ENCODE measurements at places on chromosomes 7 and 10. TPM values are rescaled to one million over a fixed set of nuclear protein-coding genes. Genes with fewer than 3 reads are reported as not detected.

The ECHDC3 gene
- total RNA-seq, result 50.2 TPM

The FXYD4 gene
- not detected for total RNA-seq

The CHST15 gene
- total RNA-seq, result 9.0 TPM

The PTN gene
- 3.2 TPM for total RNA-seq

The LDB3 gene
- total RNA-seq, result 0.39 TPM

The OR9A2 gene
- 0.78 TPM for total RNA-seq

The IGF2BP3 gene
- 6.0 TPM for total RNA-seq

The STEAP4 gene
- 338 TPM for total RNA-seq

The CRHR2 gene
- not detected for total RNA-seq

- DNase-seq, result no peak
- no peak overlapping the region for H3K4me3 ChIP-seq
- no peaks in the 10 kb centered on the region for H3K27me3 ChIP-seq
- no peak overlapping the region for H3K27ac ChIP-seq
- H3K4me1 ChIP-seq, result no peaks in the 10 kb centered on the region
- no peaks in the 10 kb centered on the region for H3K36me3 ChIP-seq
Measured at GRCh38 chr10:128166151-128166550, 39.9 kb upstream of the MKI67 start.

DNA sequence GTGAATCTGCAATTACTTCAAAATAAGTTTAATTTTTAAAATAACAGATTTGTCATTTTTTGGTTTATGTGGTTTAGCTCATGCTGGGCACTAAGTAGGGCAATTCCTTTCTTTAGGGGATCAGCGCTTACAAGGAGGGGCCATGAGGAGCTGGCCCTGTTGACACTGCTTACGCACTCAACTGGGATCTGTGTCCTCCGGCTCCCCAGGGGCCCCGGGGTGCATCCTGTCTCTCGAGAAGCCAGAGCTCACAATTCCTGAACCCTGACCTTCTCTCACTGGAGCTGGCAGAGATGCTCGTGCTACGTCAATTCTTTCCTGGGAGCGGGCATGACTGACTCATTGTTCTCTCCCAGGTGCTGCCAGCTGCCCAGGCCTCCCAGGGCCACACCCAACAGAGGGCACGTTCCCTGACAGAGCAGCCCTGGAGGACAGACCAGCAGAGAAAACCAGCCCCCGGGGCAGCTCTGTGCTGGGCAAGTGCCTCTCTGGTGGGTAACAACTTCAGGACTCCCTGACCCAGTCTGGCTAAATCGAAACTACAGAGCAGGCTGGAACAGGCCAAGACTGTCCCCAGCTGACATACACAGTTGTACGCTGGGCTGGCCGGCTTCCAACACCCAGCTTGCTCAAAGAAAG lies 36.8 kb downstream of the CTBP2 start:
- no peak overlapping the region for H3K4me3 ChIP-seq
- peak; percentile 90 for DNase-seq
- H3K36me3 ChIP-seq, result no peaks in the 10 kb centered on the region
- H3K27me3 ChIP-seq, result no peaks in the 10 kb centered on the region
- H3K4me1 ChIP-seq, result peaks cover 40% of the 10 kb centered on the region

- peaks cover 84% of the 10 kb centered on the region for H3K36me3 ChIP-seq
- H3K4me1 ChIP-seq, result no peaks in the 10 kb centered on the region
- no peak overlapping the region for H3K4me3 ChIP-seq
- no peak for DNase-seq
Measured at GRCh38 chr10:87066178-87066577, 28.5 kb downstream of the GLUD1 start.

- no peak overlapping the region for H3K27ac ChIP-seq
- no peaks in the 10 kb centered on the region for H3K36me3 ChIP-seq
- H3K27me3 ChIP-seq, result no peaks in the 10 kb centered on the region
Measured at GRCh38 chr7:100914879-100915447, 19.3 kb upstream of the ACHE start.

DNA sequence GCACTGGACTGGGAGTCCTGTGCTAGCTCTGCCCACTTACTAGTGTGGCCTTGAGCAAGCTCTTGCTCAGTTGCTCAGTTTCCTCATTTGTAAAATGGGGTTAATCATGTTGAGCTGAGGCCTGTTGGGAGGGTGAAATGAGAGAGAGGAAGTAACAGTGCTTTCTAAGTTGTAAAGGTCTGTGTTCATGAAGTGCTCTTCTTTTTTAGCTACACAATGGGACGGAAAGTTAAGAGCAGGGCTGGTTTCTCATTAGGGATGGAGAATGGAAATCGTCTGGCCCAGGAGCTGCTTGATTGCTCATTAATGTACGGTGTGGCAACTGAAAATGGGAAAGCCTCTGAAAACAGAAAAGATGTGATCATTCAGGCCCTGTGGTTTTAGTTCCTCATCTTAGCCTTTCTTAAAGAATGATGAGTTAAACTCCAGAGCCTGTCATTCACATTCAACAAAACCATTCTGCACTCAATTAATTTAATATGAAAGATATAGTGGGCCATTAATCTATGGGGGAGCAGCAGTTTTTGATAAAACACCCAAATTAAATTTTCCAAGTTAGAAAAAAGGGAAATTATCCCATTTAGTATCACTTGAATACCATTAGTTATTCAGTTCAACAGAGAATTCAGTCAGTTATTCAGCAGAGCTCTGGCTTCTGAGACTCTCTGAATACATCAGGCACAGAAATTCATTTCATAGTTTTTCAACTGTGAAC lies 60.5 kb downstream of the SH2D4B start:
- H3K36me3 ChIP-seq, result no peaks in the 10 kb centered on the region
- DNase-seq, result no peak
- H3K27me3 ChIP-seq, result no peaks in the 10 kb centered on the region
- H3K4me3 ChIP-seq, result no peak overlapping the region

DNA sequence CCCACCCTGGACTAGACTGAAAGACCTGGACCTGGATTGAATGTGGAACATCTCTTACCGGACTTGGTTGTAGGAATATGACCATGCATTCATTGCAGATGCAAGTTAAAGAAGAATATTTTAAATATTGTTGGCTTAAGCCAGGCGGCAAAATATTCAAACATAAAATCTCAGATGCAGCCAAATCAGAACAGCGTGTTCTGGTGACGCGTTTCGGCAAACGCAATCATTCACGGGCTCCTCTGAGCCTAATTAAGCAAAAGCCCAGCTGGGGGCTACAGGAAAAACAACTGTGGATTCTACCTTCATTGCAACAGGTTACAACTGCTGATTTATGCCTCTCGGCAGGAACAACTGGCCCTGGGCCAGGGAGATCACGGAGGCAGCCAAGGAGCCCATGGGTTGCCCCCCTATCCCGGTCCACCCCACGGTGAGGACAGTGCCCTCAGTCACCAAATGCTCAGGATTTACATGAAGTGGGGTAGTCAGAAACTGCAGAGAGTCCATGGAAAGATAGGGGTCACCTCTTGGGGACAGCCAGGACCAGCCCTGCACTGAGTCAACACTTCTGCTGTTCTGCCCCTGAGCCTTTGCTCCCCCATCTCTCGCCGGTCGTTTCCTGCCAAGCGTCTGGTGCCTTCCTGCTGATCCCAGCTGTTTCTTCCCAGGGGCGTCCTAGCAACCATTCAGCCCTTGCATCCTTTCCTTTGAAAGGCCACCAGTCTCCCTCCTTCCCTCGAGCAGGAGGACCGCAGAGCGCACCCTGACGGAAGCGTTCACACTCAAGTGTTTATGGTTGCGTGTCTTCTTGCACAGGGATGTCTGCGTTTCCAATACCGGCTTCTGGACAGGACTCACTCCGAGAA lies 64.4 kb upstream of the SFMBT2 start:
- DNase-seq, result peak; percentile 68
- H3K36me3 ChIP-seq, result no peaks in the 10 kb centered on the region
- H3K27me3 ChIP-seq, result no peaks in the 10 kb centered on the region

DNA sequence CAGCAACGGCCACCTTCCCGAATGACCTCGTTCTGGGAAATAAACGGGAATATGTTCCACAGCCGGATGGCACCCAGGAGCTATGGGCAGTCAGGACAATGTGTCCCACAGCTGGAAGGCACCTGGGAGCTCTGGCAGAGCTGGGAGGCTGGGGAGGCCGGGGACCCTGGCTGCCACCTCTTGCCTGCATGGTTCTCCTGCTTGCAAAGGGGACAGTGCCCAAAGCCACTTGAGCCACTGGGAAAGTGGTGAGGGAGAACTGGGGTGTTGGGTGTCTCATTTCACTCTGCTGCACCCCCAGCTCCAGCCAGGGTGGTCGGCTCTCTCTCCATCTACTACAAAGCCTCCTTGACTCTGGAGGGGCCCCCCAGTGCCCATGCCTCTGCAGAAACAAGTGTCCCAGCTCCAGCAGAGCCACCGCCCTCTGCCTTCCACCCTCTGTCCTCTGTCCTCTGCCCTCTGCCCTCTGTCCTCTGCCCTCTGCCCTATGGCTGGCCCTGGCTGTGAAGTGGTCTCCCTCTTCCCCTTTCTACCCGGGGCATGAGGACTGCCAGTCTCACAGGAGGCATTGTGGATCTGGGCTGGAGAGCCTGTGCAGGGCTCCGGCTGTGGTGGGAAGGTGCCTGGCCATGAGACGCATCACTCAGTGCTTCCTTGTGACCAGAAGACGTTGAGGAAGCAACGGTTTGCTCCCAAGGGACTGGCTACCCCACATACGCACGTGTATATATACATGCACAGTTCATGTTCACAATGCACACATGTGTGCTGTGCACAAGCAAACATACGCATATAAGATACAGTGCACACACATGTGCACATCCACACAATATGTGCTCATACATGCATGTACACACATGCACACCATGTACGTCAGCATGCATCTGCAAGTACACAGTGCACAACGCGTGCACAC lies 21.5 kb upstream of the INPP5A start:
- no peak overlapping the region for H3K27ac ChIP-seq
- no peaks in the 10 kb centered on the region for H3K27me3 ChIP-seq
- H3K4me1 ChIP-seq, result peaks cover 50% of the 10 kb centered on the region
- peak; percentile 15 for DNase-seq
- no peak overlapping the region for H3K4me3 ChIP-seq

- H3K4me1 ChIP-seq, result no peaks in the 10 kb centered on the region
- no peak for DNase-seq
- H3K36me3 ChIP-seq, result no peaks in the 10 kb centered on the region
- H3K4me3 ChIP-seq, result no peak overlapping the region
- no peaks in the 10 kb centered on the region for H3K27me3 ChIP-seq
Measured at GRCh38 chr10:127266431-127266830, 70.0 kb upstream of the INSYN2A start.

- no peak for DNase-seq
- no peak overlapping the region for H3K27ac ChIP-seq
- H3K4me1 ChIP-seq, result no peaks in the 10 kb centered on the region
- H3K36me3 ChIP-seq, result no peaks in the 10 kb centered on the region
Measured at GRCh38 chr7:121187222-121187621, 141.6 kb upstream of the WNT16 start.

DNA sequence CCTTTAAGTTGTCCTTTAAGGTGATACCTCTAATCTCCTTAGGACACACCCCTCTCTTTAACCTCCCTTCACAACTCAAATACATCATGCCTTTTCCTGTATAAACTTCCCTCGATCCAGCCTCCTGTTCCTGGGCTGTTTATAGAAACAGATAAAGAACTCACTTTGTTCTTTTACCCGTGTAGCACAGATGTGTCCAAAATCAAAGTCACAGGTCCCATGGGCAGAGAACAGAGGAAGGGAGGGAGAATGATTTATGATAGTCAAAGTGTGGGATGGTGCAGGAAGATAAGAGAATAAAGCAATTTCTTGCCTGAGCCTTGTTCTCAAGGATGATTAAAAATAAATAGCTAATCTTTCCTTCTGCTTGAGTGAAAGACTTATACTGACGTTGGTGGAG lies 50.3 kb upstream of the CABCOCO1 start:
- peaks cover 10% of the 10 kb centered on the region for H3K4me1 ChIP-seq
- H3K36me3 ChIP-seq, result no peaks in the 10 kb centered on the region
- DNase-seq, result no peak
- H3K27ac ChIP-seq, result no peak overlapping the region
- H3K27me3 ChIP-seq, result no peaks in the 10 kb centered on the region

DNA sequence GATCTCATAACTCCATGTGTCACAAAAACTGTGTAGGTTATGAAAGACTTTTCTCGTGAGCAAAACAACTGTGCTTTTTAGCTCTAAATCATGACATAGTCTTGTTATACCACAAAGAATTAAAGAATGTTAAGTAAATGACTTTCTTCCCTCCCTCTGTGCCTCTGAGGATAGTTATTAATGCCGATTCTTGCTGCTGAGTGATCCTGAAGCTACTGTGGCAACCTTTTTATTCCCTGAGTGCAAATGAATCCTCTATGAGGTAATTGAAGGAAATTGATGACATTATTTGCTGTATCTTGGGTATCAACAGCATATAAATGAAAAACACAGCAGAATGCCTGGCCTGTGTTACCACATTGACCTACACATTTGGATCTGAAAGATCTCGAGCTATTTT lies 142.2 kb upstream of the HDAC9 start:
- DNase-seq, result no peak
- H3K4me3 ChIP-seq, result no peak overlapping the region
- H3K27ac ChIP-seq, result no peak overlapping the region
- peaks cover 6% of the 10 kb centered on the region for H3K4me1 ChIP-seq

GRCh38 chr10:33238643-33239042 lies 95.8 kb downstream of the NRP1 start:
- H3K4me1 ChIP-seq, result peaks cover 20% of the 10 kb centered on the region
- H3K27me3 ChIP-seq, result no peaks in the 10 kb centered on the region
- DNase-seq, result no peak
- H3K36me3 ChIP-seq, result peaks cover 9% of the 10 kb centered on the region

DNA sequence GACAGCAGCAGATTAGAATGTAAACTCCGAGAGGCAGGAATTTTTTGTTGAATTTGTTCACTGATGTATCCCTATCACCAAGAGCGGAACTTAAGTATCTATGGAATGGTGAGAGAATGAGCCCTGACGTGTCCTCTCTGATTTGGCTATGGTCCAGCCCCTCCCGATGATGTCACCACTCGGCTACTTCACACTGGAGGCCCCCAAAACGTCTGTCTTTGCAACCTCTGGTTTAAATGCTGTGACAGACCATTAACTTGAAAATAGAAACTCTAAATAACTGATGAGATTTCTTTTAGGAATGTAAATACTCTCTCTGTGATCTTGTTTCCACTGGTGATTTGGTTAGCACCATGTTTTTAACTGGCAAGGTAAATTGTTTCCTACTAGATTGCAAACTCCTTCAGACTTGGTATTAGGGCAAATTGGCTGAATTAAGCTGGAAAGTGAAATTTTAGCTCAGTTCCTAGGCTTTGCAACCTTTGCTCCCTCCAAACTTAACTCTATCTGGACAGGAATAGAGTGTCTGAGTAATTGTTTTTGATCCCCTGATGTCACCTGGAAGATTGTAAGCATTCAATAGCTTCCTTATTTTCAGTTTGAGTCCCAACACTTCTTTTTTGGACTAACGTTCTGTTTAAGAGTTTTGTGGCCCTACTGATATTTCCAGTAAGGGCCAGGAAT lies 19.1 kb downstream of the SLC16A12 start:
- peak; percentile 37 for DNase-seq
- no peaks in the 10 kb centered on the region for H3K36me3 ChIP-seq
- no peaks in the 10 kb centered on the region for H3K27me3 ChIP-seq
- H3K4me3 ChIP-seq, result no peak overlapping the region

GRCh38 chr10:33247221-33247922 lies 87.1 kb downstream of the NRP1 start:
- H3K36me3 ChIP-seq, result peaks cover 27% of the 10 kb centered on the region
- H3K4me3 ChIP-seq, result no peak overlapping the region
- H3K27me3 ChIP-seq, result no peaks in the 10 kb centered on the region
- no peak overlapping the region for H3K27ac ChIP-seq
- H3K4me1 ChIP-seq, result peaks cover 30% of the 10 kb centered on the region
- no peak for DNase-seq

All from adrenal gland (tissue), 19 donors.